ENCODE measurements at places on chromosomes 7 and 10.

DNA sequence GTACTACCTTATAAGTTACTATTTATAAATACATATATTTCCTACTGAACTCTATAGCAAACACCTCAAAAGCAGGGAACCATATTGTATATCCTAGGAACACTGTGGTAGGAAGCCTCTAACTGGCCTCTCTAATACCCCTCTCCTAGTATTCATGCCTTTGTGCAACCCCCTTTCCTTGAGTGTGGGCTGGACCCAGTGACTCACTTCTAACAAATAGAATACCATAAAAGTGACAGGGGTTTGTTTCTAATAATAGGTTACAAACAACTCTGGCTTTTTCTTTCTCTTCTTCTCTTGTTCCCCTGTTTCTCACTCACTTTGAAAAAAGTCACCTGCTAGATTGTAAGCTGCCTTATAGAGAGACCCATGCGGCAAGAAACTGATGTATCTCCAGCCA, 51.6 kb upstream of the MACC1 start:
- DNase-seq, result peak; percentile 23

DNA sequence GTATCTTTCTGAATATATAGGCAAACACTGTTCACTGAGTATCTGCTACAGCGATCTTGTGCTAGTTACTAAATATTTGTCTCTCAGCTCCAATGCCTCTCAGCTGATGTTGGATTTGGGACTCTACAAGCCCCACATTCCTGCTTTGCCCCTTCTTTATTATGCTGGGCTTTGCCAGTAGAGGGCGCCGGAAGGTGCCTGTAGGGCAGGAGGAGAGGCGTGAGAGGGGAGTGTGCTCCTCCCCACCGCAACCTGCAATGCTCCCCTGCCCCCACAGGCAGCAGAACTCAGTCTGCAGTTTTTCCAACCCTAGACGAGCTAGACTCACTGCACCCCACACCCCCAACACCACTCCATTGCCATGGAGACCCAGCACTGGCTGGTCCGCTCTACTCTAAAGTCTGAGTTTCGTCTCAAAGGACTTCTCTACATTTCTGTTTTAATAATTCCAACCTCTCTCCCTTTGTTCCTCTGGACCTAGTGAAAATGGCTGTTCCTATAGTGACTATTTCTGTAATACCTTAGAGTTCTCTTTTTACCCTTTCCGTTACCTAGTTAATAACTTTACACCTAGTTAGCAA, 337.6 kb downstream of the CCSER2 start:
- DNase-seq, result peak; percentile 14

DNA sequence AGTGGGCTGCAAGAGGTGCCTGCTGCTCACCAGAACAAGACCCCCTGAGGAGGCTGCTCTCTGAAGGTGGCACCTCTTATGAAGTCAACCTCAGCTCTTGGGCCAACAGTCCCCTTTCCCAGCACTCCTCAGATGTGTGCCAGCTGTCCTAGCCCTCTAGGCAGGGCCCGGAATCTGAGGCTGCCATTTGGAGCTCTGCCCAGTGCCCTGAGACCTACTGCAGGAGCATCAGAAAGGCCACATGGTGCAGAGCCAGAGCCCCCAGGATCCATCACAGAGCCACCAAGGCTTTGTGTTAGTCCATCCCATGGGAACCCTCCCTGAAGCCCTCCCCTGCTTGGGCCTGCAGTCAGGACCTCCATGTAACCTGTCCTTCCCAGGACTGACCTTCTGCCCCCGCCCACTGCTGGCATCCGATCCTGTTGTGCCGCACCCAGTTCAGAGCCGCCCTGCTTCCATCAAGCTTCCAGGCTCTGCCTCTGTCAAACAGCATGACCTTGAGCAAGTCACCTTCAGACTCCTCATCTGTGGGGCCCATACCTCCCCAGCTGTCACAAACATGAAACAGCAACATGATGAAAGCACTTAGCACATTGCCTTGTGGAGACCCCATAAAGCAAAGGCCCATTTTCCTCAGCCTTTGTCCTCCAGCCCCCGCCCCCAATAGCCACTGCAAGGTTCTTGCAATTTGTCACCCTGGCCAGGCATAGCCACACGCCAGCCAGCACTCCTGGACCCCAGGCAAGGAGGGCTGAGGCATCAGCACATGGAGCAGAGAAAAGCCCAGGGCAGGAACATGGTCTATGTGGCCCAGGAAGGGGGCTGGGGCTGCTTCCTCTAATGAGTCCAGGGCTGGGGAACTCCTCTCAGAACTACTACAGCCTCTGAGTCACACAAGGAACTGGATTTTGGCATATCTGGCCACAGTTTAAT, 51.7 kb downstream of the GRID1 start:
- DNase-seq, result peak; percentile 15

- no peak for DNase-seq
These were observed 529.0 kb downstream of the TYW1 start for GRCh38 chr7:67525588-67525987.

DNA sequence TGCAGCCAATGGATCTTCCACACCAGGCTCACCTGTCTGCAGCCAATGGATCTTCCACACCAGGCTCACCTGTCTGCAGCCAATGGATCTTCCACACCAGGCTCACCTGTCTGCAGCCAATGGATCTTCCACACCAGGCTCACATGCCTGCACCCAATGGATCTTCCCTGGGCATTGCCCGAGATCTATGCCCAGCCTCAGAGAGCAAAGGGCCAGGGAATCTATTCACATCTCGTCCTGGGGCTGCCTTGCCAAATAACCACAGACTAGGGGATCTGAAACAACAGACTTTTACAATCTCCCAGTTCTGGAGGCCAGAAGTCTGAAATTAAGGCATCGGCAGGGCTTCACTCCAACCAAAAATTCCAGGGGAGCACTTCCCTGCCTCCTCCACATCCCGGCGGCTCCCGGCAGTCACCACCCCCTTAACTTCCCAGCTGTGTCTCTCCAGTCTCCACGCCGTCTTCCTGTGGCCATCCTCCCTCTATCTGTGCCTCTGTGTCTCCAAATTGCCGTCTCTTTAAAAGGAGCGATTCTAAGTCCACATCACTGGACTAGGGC, 92.4 kb upstream of the PPP2R2D start:
- DNase-seq, result no peak
